Stimulated activated CD4-positive, alpha-beta T cell treated with anti-CD3 and anti-CD28 coated beads, TNF-alpha, amount 100 ng/mL, for 24 hours (primary cell): ENCODE measurements at places on chromosomes 5 and 9.

DNA sequence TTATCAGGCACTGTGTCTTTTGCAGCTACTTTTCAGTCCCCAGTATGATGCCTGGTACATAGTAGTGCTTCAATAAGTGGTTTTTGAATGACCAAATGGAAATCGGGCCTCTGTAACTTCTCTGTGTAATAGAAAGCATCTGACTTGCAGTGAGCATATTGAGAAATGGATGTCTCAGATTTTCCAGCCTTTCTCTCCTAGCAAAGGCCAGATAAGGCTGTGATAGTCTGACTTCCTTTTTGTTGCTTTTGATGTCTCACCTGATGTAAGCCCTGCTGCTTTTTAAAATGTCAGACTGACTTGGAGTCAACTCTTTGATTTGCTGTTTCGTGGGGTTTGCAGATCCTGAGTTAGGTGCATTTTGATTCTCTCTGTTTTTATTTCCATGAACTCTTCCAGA is 590.0 kb upstream of the ZNF608 start:
- no peak for DNase-seq

DNA sequence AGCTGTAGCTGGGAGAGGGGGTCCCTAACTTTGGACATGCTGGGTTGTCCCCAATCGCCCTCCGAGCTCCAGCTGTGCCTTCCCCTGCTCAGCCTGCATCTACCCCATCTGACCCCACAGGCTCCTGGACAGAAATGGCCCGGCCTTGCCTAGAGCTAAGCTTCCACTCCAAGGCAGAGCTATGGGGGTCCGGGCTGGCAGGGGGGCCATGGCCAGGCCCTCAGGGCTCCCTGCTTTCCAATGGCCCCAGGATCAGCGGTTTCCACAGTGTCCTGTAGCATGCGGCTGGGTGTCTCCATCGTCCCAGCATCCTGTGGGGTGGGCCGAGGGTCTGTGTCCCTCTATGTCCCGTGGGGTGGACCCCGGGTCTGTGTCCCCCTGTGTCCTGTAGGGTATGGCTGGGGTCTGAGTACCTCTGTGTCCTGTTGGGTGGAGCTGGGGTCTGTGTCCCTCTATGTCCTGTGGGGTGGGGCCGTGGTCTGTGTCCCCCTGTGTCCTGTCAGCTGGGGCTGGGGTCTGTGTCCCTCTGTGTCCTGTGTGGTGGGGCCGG is 130.6 kb downstream of the RXRA start:
- DNase-seq: no peak

GRCh38 chr5:54520940-54521339 is 3.4 kb downstream of the SNX18 start:
- DNase-seq: no peak

GRCh38 chr5:167217097-167217743 is 1074.2 kb upstream of the WWC1 start:
- no peak for DNase-seq

DNA sequence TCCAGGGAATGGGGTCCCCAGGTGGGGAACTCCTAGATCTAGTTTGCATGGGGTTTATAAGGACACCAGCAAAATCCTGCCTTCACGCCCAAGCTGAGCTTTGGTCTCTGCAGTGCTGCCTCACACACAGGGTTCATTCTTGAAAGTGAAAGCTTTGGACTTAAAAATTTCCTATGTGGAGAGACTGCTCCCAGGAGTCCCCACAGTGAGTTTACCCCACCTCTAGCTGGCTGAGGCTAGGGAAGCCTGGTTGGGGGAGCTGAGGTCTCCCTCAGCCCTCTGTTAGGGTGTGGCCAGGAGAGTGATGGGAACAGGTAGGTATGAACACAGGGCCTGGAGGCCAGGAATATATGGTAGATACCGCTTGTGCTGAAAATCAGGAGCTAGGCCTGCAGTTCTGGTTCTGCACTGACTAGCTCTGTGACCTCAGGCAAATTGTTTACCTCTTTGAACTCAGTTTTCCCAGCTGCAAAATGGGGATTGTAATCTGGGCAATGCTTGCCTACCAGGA is 41.5 kb upstream of the LARP1 start:
- no peak for DNase-seq

- DNase-seq: no peak
These were observed 9.5 kb upstream of the NKD2 start for GRCh38 chr5:999032-999501.

- DNase-seq: no peak
These were observed 511.3 kb upstream of the ADAMTS16 start for GRCh38 chr5:4628645-4629385.

DNA sequence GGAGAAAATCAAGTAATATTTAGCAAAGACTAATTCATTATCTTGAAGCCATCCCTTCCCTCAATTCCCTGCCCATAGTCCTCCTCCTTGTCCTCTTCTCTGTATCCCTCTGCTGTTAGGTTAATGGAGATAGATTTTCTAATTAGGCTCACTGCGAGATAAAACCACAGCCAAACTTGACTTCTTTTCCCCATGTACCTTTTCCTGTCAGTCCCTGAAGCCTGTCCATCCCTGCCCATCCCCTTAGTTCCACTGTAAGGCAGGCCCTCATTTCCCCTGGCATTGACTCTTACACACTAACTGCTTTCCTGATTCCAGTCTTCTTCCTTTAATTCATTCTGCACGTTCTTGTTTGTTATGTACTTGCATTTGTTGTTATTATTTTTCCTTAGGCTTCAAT is 1.2 kb downstream of the TLR4 start:
- DNase-seq: no peak
